ENCODE measurements at places on chromosomes 11 and 22.

- DNase-seq, result no peak
These were observed 131.3 kb downstream of the KCNC1 start for GRCh38 chr11:17865765-17866428.

- DNase-seq, result peak; percentile 66
These were observed 11.7 kb upstream of the SORL1-AS1 start for GRCh38 chr11:121464352-121464946.

DNA sequence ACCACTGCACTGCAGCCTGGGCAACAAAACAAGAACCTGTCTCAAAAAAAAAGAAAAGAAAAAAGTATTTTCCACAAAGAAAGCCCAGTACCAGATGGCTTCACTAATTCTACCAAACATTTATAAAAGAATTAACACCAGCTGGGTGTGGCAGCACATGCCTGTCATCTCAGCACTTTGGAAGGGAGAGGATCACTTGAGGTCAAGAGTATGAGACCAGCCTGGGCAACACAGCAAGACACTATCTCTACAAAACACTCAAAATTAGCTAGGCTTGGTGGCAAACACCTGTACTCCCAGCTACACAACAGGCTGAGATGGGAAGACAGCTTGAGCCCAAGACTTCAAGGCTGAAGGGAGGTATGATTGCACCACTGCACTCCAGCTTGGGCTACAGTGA lies 20.1 kb downstream of the RSF1 start:
- DNase-seq, result no peak

GRCh38 chr11:75520688-75521087 lies 5.1 kb downstream of the GDPD5 start:
- no peak for DNase-seq

DNA sequence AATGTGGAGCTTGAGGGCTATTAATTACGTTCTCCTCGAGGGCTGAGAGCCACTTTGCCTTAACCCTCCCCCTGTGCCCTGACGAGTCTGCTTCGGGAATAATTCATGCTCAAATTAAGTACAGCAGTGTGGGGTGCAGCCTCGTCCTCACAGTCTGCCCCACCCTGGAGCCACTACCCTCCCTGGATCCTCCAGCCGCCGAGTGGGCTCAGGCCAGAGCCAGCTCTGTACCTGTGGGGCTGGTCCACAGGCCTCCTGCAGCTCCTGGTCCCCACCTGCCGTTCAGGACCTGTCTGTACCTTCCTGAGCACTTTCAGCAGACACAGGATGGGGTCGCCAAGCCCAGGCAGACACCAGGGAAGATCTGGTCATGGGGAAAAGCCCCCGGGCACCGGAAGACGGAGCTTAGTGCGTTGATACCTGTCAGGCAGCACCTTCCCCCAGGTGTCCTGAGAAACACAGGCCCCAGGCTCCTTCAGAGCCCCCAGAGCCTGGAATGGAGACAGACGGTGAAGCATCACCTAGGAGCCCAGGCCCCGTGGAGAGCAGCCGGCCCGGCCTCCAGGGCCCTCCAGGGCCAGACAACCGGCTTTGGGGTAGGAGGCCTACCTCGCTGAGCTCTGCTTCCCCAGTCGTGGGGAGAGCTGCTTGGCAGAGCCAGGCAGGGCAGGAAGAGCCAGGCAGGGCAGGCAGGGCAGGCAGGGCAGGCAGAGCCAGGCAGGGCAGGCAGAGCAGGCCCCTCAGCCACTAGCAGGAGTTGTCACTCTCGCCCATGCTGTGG lies 9.7 kb downstream of the TSPAN32 start:
- DNase-seq, result no peak

- DNase-seq, result no peak
These were observed 29.4 kb upstream of the LYVE1 start for GRCh38 chr11:10597877-10598351.

GRCh38 chr11:71293961-71294782 lies 41.8 kb upstream of the SHANK2 start:
- DNase-seq, result no peak

DNA sequence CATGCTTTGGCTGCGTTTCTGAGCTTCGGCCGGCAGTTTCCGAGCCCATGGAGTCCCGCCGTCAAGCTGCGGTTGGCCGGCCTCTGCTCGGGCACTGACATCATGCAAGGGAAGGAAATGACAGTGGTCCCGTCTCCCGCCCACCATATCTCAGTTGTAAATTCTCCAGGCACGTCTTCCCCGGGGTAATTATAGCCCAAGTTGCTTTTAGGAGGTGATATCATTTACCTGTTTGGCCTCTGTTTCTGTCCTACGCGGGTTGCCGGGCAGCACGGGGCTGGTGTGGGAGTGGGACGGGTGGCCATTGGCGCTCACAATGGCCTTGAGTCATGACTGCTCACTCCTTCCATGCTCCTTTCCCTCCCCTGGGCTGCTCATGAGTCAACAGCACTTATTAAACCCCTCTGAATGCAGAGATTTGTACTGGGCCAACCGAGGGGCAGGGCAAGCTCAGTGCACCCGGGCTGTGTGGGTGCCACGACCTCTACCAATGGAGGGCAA lies 4.2 kb upstream of the ANO1 start:
- no peak for DNase-seq

DNA sequence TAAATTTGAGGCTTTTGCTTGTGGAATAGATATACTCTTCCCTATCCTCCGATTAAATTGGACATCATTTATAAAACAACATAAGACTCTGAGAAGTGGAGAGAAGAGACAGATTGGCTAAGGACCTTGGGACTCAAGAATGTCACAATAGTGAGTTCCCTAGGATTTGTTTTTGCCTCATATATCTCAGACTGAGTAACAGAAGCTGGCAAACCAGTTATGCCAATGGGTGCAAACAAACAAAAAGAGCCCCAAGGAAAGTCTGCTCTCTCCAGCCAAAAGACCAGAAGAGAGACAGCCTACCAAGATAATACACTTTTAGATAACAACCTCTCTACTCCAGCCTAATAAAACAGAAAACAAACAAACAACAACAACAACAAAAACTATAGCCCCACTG lies 28.9 kb downstream of the DEUP1 start:
- no peak for DNase-seq

DNA sequence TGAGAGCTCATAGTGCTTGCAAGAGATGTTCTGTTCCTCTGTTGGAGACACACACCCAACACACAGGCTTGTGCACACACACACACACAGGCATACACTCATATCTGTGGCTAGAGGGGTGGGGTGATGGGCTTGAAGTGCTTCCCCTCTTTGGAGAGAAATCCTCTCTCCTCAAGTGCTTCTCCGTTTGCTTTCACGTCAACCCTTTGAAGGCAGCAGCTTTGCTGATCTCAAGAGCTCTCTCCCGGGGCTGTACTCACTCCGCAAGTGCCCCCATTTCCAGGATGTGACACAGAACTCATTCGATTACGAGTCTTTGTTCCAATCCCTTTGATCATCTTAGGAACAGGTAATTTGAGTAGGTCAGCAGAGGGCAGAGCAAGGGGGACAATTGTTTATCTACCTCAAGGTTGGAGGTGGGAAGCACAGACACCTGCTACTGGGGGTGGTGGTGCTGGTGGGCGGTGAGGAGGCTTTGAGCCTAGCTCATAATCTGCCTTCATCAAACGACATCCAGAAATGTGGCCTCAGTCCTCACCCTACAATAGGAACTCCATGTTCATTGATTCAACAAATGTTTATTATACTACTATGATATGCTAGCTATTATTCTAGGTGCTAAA lies 529.8 kb upstream of the CADM1 start:
- no peak for DNase-seq

- DNase-seq, result no peak
These were observed 50.8 kb upstream of the ADORA2A start for GRCh38 chr22:24376586-24376985.

DNA sequence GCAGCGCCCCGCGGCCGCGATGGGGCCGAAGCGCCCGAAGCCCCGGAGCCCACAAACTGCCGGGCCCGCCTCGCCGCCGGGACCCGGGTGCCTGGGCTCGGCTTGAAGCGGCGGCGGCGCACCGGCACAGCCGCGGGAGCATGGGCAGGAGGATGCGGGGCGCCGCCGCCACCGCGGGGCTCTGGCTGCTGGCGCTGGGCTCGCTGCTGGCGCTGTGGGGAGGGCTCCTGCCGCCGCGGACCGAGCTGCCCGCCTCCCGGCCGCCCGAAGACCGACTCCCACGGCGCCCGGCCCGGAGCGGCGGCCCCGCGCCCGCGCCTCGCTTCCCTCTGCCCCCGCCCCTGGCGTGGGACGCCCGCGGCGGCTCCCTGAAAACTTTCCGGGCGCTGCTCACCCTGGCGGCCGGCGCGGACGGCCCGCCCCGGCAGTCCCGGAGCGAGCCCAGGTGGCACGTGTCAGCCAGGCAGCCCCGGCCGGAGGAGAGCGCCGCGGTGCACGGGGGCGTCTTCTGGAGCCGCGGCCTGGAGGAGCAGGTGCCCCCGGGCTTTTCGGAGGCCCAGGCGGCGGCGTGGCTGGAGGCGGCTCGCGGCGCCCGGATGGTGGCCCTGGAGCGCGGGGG lies 346 bp downstream of the FJX1 start:
- DNase-seq, result no peak

DNA sequence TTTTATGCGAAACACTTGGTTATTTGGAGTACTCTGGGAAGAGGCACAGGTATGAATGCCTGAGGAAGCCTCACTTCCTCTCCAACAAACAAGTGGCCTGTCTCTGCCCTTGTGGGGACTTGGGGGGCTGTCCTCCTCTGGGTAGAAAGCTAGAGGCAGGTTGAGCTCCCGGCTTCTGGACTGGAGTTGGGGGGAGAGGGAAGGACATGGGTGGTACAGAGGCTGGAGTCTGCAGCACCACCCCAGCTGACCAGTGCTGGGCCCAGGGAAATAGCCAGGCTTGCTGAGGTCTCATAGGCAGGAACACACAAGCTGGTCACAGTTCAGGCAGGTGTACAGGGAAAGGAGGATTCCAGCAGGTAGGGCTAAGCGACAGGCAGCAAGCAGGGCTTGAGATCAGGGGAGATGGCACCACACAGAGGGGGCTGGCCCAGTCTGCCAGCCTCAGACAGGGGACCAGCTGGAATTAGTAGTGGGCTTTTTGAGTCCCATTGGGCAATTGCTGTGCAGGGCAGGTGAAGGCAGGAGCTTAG lies 135.3 kb upstream of the TEAD1 start:
- no peak for DNase-seq
